Stromal cell of bone marrow (primary cell): ENCODE measurements at places on chromosomes 1 and 21.

DNA sequence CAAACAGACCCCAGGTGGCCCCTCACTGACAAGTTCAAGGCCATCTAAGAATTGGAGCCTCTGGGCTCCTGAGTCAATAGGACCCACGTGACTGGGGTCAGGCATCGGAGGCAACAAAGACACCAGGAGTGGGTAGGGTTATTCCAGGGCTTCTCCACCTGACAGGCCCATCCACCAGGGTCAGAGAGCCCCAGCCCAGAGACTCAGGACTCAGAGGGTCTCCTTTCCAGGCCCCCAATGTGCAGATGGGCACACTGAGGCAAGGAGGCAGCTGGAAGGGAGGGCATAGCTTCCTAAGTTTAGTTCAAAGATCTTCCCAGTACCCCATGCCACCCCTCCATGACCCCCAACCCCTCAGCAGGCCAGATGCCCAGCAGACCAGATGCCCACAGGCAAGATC is 388.6 kb downstream of the MATN1 start:
- no peak for DNase-seq

- DNase-seq = no peak
Measured at GRCh38 chr1:30685796-30686165, 37.6 kb downstream of the MATN1 start.

DNA sequence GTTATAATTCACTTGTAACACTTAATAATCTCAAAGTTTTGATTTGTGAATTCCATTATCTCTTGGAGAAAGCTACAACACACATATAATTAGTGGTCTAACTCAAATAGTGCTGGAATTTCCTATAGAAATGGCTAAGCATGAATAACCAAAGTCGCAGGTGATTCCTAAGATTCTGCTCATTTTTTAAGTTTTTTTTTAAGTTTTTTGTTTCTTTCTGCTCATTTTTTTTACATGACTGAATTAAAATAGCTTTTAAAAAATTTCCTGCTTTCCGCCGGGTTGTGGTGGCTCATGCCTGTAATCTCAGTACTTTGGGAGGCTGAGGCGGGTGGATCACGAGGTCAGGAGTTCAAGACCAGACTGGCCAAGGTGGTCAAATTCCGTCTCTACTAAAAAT is 90.4 kb downstream of the APP start:
- DNase-seq = no peak

GRCh38 chr1:48003741-48004531 is 6.8 kb upstream of the TRABD2B start:
- no peak for DNase-seq
